ENCODE measurements at places on chromosomes 5 and 9.

- DNase-seq, result no peak
Measured at GRCh38 chr9:138072161-138072842, 194.7 kb downstream of the CACNA1B start.

GRCh38 chr5:173604141-173604540, 12.3 kb downstream of the BOD1 start:
- no peak for DNase-seq

- DNase-seq, result no peak
Measured at GRCh38 chr5:160435532-160435931, 13.9 kb downstream of the PTTG1 start.

DNA sequence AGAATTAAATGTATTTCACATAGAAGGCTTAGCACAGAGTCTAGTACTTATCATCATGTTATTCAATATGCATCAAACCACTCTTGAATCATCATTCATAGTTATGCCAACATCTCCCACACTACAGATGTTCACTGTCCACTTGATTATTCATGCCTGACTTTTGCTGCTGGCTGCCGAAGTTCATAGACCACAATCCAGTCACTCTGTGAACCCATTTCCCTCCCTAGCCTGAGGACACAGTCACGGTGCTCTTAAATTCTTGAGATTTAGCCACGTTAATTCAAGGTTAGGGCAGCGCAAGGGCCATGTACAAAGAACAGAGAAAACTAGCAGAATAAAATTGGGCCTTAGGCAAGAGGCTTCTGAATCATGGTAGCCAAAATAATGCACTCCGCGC, 32.4 kb downstream of the ABCA1 start:
- DNase-seq, result no peak

GRCh38 chr5:66891184-66891925, 295.2 kb downstream of the MAST4 start:
- no peak for DNase-seq

DNA sequence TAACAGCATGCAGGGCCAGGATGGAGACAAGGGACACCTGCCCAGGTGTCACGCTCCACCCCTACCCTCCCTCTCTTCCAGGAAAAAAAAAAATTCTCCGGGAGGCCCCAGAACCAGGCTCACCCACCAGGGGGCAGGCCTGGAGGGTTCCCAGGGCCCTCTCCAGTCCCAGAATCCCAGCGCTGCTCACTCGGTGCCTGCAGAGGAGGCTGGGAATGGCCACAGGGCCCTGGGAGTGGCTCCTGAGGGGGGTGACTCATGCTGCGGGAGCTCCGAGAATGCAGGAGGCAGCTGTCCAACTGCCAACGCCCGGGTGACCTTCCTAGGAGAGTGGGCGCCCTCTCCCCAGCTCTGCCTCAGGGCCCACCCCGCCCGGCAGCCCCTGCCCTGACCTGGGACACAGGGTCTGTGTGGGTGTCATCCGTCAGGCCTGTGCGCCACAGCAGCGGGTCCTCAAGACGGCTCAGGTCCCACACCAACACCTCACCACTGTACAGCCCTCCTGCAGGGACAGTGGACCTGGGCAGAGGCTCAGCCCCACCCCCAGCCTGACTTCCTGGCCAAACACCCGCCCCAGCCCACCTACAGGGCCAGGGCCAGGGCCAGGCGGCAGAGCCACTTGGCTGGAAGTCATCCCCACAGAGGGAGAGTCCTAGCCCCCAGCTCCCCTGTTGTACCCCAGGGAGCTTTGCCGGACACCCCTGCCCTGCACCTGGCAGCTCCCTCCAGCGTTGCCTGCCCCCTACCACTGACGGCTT, 21.2 kb downstream of the DYNC2I2 start:
- DNase-seq, result no peak

DNA sequence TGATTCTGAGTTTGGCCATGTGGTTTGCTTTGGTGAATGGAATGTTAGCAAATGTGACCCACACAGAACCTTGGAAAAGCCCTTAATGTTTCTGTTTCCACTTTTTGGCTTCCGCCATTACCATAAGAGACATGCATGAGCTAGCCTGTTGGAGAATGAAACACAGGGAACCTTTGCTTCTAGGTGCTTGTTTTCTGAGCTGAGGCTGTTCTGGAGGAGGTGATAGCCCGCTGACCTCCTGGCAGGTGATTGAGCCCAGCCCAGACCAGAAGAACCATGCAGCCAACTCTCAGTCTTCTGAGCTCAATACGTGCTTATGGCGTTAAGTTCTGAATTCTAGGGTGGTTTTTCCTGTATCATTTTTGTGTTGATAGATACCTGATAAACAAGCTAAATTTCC, 148.6 kb upstream of the KLF9 start:
- no peak for DNase-seq

- DNase-seq, result no peak
Measured at GRCh38 chr9:89854715-89855475, 250.1 kb downstream of the GADD45G start.

- no peak for DNase-seq
Measured at GRCh38 chr5:132457371-132458225, 33.0 kb downstream of the IRF1 start.

DNA sequence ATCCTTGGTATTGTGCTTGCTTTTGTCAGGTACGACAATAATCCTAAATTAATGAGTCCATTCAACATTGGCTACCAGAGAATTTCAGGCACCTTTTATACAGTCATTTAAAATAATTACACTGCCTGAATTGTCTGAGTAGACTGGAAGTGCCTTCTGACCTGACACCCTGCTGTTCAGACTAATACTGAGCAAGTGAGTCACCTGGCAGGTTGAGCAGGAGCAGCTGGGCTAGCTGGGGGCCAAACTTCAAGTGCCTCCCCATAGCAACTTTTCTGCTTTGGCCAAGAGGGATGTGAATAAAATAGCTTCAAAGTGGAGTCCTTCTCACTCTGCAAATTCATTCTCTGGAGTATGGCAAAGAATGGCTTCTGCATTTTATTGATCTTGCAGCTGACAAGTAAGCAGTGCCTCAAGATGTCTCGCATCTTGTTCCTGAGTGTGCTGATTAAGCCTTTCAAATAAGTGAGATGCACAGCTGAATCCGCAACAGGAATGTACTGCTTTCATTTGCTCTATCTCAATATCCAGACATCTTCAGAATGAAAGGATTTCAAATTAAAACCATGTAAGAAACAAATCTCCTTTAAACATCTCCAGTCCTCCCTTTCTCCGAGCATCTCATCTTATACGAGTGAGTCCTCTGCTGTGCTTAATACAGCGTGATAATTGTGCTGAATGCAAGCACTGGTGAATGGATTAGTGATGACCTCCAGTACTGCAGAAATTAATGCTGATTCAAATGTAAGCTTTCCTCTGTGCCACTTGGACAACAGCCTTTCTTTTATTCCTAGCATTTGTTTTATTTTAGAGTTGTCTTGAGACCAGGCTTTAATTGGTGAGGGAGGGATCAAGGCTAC, 271.2 kb downstream of the EDIL3 start:
- no peak for DNase-seq

GRCh38 chr5:137641148-137641547, 94.7 kb downstream of the KLHL3 start:
- DNase-seq, result no peak

- DNase-seq, result no peak
Measured at GRCh38 chr5:180389252-180390101, 36.3 kb upstream of the GFPT2 start.

GRCh38 chr5:66553916-66554575, 42.1 kb upstream of the MAST4 start:
- DNase-seq, result no peak

- DNase-seq, result no peak
Measured at GRCh38 chr5:132298298-132299212, 4.4 kb downstream of the SLC22A4 start.

- DNase-seq, result peak; percentile 34
Measured at GRCh38 chr5:171450423-171451331, 31.2 kb downstream of the FGF18 start.

GRCh38 chr5:141846031-141846430, 32.2 kb downstream of the PCDH1 start:
- DNase-seq, result no peak

DNA sequence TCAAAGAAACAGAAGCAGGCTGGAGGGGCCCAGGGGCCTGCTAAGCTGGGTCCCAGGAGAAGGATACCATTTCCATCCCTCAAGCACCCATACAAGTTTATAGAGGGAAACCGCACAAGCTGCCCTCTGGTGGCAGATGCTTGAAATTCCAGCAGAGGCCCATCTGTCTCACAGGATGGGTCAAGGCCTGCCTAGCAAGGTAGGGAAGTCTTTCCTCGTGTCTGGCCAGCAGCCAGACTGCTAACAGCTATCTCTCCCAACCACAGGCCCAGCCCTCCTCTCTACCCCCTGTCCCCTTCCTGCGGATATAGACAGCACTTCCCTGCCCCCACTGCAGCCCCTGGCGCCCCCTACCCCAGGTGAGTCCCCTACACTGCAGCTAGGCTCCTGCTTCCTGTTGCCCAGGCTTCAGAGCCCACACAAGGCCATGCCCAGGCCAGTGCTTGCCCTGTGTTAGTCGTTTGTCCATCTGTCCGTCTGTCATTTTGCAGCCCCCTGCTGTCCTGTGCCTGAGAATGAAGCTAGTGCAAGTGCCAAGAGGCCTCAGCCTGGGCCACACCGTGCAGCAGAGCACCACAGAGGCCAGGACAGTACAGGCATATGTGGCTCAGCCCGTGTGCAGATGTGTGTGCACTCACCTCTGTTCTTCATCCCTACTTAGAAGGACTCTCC, 26.2 kb downstream of the TCF7 start:
- DNase-seq, result no peak

GRCh38 chr9:98369066-98369425, 113.6 kb upstream of the TBC1D2 start:
- DNase-seq, result no peak

GRCh38 chr5:138336952-138337684, 948 bp upstream of the FAM53C start:
- DNase-seq, result no peak

- no peak for DNase-seq
Measured at GRCh38 chr9:98091735-98092612, 27.0 kb downstream of the TRIM14 start.

GRCh38 chr5:83464261-83464660, 7.3 kb upstream of the VCAN start:
- no peak for DNase-seq

DNA sequence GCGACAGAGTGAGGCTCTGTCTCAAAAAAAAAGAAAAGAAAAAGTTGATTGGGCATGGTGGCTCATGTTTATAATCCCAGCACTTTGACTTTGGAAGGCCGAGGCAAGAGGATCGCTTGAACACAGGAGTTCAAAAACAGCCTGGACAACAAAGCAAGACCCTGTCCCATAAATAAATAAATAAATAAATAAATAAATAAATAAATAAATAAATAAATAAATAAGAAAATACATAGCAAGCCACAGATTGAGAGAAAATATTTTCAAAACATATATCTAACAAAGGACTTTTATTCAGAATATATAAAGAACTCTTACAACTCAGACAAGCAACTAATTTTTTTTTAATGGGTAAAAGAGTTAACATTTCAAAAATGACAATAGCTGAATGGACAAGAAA, 71.2 kb downstream of the PLPP1 start:
- no peak for DNase-seq

DNA sequence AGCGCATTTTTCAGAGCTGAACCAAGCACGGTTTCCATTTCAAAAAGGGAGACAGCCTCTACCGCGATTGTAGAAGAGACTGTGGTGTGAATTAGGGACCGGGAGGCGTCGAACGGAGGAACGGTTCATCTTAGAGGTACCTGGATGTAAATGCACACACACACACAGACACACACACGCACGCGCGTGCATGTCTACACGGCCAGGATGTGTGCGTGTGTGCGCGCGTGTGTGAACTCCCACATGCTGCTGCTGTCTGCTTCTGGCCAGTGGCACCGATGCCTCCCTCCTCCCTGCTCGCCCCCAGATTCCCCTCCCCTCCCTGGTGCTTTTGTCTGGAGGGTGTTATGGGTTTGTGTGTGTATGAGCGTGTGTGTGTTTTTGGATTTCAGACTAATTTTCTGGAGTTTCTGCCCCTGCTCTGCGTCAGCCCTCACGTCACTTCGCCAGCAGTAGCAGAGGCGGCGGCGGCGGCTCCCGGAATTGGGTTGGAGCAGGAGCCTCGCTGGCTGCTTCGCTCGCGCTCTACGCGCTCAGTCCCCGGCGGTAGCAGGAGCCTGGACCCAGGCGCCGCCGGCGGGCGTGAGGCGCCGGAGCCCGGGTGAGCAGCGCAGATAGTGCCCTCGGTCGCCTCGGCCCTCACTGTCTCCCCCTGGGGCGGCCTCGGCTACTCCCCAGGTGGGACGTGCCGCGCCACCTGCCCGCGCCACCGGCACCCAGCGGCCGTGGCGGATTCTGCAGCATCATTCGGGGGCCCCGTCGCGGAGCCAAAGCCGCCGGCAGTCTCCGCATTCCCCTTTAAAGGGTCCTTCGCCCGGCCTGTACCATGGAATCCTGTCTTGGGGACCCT, at the start of gene NTRK2:
TSS of gene NTRK2 (plus strand) at position 442 of the 850 bp plus-strand sequence. CDS start 1,020 bp downstream, outside the sequence.
- no peak for DNase-seq

GRCh38 chr5:149324641-149325040, 20.7 kb upstream of the GRPEL2 start:
- no peak for DNase-seq

DNA sequence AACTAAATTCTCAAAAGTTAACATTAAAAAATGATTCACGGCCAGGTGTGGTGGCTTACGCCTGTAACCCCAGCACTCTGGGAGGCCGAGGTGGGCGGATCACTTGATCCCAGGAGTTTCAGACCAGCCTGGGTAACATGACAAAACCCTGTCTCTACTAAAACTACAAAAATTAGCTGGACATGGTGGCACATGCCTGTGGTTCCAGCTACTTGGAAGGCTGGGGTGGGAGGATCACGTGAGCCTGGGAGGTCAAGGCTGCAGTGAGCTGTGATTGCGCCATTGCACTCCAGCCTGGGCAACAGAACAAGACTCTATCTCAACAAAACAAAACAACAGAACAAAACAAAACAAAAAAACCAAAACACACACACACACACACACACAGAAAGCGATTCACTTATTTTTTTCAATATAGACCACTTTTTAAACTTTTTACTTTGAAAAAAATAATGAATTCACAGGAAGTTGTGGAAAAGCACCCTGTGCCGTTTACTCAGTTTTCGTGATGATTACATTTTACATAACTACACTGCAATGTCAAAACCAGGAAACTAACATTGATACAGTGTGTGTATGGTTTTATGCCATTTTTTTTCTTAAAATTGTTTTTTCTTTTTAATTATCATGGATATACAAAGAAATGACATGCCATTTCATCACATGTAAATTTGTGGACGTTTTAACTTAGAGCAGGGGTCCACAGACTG, 73.7 kb downstream of the TENT4A start:
- no peak for DNase-seq

GRCh38 chr9:120705174-120705573, 9.1 kb downstream of the MEGF9 start:
- no peak for DNase-seq

DNA sequence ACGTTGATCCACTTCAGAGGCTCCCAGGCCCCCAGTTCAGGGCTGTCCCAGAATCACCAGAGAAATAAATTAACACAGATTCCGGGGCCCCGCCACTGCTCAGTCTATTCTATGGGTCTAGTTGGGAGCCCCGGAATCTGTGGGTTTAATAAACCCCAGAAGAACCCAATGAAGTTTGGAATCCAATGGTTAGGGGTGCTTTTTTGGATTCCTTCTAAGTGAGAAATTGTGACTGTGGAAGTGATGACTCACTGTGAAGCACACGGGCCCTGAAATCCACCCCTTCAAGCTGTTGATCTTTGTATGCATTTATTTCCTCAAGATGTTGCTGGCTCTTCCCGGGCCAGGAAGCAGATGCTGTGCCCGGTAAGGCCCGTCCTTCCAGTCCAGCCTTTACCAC, 57.3 kb upstream of the SLC28A3 start:
- DNase-seq, result no peak

GRCh38 chr5:65927503-65928321, 1.3 kb downstream of the ERBIN start:
- peak; percentile 10 for DNase-seq

Data from stimulated activated CD4-positive, alpha-beta T cell treated with anti-CD3 and anti-CD28 coated beads, TNF-alpha, amount 100 ng/mL, for 24 hours (primary cell).